ENCODE measurements at places on chromosomes 7 and 10. TPM values are rescaled to one million over a fixed set of nuclear protein-coding genes. Genes with fewer than 3 reads are reported as not detected.

ECHDC3 gene
- 2.4 TPM for total RNA-seq

DHTKD1 gene
- total RNA-seq = 43.6 TPM

MYL7 gene
- total RNA-seq = 1.5 TPM

MBL2 gene
- total RNA-seq = not detected

ASZ1 gene
- total RNA-seq = not detected

NYAP1 gene
- total RNA-seq = 4.6 TPM

WIPF3 gene
- 9.5 TPM for total RNA-seq

TYSND1 gene
- total RNA-seq = 12.6 TPM

NUTM2E gene
- 0.40 TPM for total RNA-seq

CPSF4 gene
- total RNA-seq = 77.4 TPM

TRPV5 gene
- 0.13 TPM for total RNA-seq

EPO gene
- 0.22 TPM for total RNA-seq

TYW1B gene
- 5.7 TPM for total RNA-seq

CCDC3 gene
- 1.6 TPM for total RNA-seq

ITPRID1 gene
- 3.1 TPM for total RNA-seq

UBE2H gene
- total RNA-seq = 99.1 TPM

CDHR1 gene
- total RNA-seq = 0.31 TPM

RBP3 gene
- not detected for total RNA-seq

RSPH10B2 gene
- 2.8 TPM for total RNA-seq

EGFR gene
- total RNA-seq = 43.8 TPM

OR13A1 gene
- total RNA-seq = 0.38 TPM

CTAGE8 gene
- total RNA-seq = 8.9 TPM

ABCB4 gene
- total RNA-seq = 0.65 TPM

COL28A1 gene
- total RNA-seq = 17.3 TPM

CACNB2 gene
- total RNA-seq = 6.5 TPM

CNNM2 gene
- 12.5 TPM for total RNA-seq

STAG3 gene
- 2.4 TPM for total RNA-seq

NME8 gene
- 0.67 TPM for total RNA-seq

EPHA1 gene
- total RNA-seq = 56.3 TPM

ZNF503 gene
- 33.7 TPM for total RNA-seq

GPRIN2 gene
- total RNA-seq = 19.8 TPM

SPAM1 gene
- total RNA-seq = not detected

PCBD1 gene
- 147 TPM for total RNA-seq

FBXL13 gene
- total RNA-seq = 9.2 TPM

LMOD2 gene
- not detected for total RNA-seq

FOXP2 gene
- total RNA-seq = 4.3 TPM

PRSS37 gene
- total RNA-seq = not detected

ZNF138 gene
- total RNA-seq = 21.3 TPM
